Inflammatory macrophage treated with lipopolysaccharide for 4 hours (primary cell): ENCODE measurements at places on chromosomes 7 and 10.

DNA sequence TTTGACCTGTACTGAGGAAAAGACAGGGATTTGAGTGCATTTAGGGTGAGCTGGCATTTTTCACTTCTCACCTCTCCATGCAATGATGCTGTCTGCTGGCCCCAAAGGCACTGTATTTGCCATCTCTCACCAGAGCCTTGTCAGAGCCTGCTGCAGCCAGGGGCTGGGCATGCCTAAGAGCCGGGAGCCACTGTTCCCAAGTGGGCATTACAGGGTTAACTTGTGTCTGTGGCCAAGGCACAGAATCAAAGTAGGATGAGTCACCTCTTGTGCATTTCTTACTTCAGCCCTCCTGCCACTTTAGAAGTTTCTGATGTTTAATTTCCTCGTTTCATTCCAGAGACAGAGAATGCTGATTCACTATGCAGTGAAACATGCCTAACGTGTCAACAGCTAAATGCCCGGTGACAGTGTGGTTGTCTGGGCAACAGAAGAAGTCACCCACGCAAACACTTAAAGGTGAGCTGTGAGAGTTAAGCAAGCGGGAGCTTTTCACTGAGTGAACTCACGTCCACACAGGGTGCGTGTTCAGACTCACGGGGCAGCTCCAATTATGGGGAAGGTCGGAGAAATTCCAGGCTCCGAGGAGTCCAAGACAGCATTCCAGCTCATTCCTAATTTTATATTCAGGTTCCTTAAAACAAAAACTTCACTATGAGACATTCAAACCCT, 57.1 kb upstream of the IGFBP3 start:
- DNase-seq: peak; percentile 2

GRCh38 chr10:43204943-43205671, 61.8 kb downstream of the RASGEF1A start:
- peak; percentile 56 for DNase-seq

DNA sequence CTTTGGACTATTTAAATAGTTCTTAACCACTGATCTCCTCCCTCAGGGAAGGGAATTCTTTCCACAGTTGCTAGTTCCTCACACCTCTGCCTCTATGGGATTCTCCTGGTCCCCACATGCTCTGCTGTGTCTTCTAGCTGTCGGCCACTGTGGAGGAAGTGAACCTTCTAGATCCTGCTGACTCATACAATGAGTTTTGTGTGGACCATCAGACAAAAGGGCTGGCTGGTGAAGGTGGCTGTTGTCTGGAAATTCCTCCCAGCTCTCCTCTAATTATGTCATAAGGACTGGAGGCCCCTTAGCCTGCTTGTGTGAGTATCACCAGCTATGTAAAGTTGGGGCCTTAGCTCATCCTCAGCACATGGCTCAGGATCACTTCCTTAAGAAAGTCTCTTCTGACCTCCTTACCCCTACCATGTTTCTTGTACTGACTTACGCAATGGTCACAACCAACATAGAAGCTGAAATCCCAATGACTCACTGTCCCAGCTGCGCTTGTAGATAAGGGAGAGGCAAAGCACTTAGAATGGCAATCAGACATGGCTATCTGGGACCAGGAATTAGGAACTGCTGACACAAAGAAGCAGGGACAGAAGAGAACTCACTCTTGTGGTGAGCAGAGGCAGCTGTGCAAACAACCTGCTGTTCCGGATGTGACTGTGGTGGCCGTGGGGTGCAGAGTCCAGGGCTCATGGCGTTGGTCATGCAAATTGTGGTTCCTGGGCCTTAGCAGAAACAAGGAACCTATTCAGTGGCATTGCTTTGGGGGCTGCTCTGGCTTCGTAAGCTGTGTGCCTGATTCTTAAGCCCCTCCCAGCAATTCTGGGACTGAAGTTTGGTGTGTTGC, 2.5 kb upstream of the MACC1 start:
- DNase-seq: peak; percentile 100

- DNase-seq: no peak
Observed at GRCh38 chr7:20132585-20132984, 84.6 kb downstream of the MACC1 start.

DNA sequence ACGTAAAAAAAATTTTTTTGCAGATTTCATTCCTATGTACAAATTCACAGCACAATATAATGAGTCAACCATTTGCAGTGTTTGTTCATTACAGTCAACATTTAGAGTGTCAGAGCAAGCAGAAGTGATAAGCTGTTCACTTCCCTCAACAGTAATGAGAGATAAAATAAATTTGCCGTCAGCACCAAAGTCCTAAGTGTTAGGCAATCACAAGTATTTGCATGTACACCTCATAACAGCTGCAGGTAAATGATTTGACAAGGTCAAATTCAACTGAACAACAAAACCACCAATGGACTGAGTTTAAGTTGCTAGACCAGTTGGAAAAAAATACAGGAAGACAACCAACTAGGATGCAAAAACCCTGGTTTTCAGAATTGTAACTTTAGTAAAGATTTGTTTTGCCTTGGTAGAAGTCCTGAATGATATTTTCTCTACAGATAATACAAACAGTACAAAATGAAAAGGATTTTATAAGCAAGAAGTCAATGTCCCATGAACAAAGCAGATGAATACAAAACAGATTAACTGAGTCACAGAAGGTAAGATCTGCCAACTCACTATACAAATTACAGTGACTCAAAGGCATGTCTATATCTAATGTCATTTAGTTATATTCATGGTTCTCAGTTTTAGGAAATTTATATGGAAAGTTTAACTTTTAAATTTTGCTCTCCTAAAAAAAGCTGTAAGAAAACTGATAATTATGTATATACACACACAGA, 10.4 kb downstream of the RAPGEF5 start:
- DNase-seq: no peak

DNA sequence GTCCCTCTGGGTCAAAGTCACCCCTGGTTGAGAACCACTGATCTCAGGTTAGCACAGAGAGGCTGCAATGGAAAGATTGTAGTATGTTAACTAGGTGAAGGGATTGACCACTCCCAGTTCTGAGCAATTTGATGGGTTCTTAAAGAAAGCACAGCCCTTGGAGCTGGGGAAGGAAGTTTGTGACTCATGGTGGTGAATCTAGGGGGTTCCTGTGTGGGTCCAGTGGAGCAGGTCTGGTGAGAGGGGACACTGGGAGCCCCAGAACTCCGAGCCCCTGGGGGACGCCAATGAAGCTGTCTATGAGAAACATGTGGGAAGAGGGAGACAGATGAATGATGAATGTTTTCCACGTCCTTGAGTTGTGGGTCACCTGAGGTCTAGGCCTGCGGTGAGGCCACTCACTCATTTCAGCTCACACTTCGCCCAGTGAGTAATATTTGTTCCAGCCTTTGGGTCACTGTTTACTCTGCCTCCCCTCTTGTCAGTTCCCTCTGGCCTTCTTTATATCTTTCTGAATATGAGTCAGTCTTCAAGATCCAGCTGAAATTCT, 341.9 kb downstream of the LRMDA start:
- no peak for DNase-seq

- no peak for DNase-seq
Observed at GRCh38 chr10:95415621-95416031, 124.8 kb upstream of the PDLIM1 start.

DNA sequence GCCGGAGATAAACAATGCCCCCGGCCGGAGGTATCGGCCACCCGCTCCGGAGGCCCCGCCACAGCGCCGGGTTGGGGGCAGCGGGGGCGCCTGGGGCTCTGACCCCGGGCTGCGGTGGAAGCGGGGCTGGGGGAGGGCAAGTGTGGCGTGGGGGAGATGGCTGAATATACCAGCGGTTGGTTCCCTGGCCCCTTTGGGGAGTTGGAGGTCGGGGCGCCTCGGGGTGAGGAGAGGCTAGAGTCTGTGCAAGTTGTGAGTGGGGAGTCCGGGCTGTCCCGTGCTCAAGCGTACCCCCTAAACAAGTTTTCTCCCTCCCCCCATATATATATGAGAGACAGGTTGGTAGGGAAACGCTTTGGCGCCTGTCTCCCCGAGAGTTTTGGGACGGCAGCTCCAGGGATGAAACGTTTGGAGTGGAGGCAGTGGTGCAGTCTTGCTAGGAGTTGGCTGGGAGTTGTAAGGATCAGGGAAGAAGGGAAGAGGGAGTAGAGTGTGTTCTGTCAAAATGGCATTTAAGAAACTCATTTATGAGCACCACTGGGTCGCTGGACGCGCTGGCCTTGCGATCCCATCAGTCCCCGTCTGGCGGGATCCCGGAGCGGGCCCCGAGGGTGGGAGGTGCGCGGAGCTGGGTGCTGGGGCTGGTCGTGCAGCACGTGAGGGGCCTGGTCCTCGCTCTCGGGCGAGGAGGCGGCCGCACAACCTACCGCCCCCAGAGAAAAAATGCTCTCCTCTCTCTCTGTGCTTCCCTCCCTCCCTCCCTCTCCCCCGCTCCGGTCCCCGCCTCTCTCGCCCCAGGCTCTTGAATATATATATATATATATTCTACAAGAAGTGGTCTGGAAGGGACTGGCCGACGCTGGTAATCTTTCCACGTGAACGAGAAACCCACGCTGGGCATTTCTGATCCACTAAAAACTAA, 1.1 kb downstream of the TET1 start:
- no peak for DNase-seq

DNA sequence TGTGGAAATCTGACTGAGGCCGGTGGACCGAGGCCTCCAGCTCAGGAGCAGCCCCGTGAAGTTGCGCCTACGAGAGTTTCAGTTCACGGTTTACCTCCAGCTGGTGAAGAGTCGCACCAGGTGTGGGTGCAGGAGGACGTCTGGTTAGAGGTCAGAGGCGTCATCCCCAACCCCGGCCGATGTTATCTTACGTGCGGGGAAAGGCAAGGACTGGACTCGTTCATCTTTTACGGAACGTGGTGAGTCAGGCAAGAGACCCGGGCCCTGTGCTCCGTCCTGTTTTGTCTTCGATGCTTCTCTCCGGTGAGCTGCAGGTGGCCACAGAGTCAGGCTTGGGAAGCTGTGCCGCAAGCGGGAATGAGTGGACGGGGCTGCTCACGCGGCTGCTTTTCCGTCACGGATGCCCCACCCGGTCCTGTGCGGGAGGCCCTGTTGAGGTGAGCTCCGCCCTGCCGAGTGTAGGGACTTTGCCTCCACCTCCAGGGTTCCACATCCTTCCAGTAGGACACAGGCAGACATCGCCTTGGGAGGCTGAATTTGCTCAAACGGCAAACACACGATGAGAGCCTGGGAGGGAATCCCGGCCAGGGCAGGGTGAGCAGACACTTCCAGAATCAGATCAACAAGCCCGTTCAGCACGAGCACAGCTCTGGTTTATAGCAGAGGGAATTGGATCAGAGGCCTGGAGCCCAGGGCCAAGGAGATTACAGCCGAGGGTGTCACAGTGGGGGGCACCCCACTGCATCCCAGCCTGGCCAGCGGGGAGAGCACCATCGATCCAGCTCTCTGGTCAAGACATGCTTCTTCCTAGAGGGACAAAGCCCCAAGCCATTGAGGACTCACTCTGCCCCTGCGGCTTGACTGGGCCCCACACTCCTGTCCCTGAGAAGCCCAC, 50.1 kb upstream of the INPP5A start:
- DNase-seq: no peak

DNA sequence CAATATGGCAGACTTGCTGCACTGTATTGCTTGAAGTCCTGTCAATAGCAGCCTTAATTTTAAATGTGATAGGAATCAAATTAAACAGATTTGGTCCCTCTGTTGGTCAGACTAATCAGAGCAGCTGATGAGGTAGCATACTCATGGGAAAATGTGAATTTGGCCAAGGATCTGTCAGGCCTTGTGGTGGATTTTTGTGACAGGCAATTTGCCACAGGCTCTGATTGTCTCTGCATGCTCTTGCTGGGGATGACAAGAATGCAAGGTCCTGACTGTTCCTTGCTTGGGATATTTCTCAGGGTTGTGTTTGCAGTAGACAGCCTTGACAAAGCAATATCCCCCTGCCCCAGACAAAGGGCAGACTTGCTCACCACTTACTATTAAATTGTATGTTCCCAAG, 41.5 kb upstream of the GARS1 start:
- no peak for DNase-seq

- DNase-seq: no peak
Observed at GRCh38 chr7:92282930-92283329, 37.2 kb downstream of the ANKIB1 start.

GRCh38 chr10:67612577-67613537, 83.1 kb downstream of the CTNNA3 start:
- DNase-seq: no peak

- no peak for DNase-seq
Observed at GRCh38 chr10:29414501-29414900, 125.6 kb downstream of the LYZL1 start.

GRCh38 chr10:11141571-11142091, 124.0 kb downstream of the CELF2 start:
- no peak for DNase-seq
